ENCODE measurements at places on chromosomes 16 and 17. TPM values are rescaled to one million over a fixed set of nuclear protein-coding genes. Genes with fewer than 3 reads are reported as not detected.

TRAPPC2L gene
- total RNA-seq = 47.4 TPM

DNAH2 gene
- total RNA-seq = not detected

CDC42EP4 gene
- total RNA-seq = 25.0 TPM

FAM83G gene
- 12.6 TPM for total RNA-seq

CTRB2 gene
- total RNA-seq = not detected

FOXN1 gene
- total RNA-seq = not detected

ITGAE gene
- total RNA-seq = 10.5 TPM
